HepG2 (cell line): ENCODE measurements at places on chromosomes 4 and X. TPM values are rescaled to one million over a fixed set of nuclear protein-coding genes. Genes with fewer than 3 reads are reported as not detected.

ATP11C gene
- 16.0 and 16.9 TPM in 2 replicates for total RNA-seq

GIMD1 gene
- total RNA-seq = not detected in 2 replicates

TRAM1L1 gene
- total RNA-seq = 0.36 and 0.44 TPM in 2 replicates

SLC10A7 gene
- 14.7 and 18.8 TPM in 2 replicates for total RNA-seq

ZNF711 gene
- total RNA-seq = 3.8 and 5.5 TPM in 2 replicates

CPLX1 gene
- 0.18 and 0.36 TPM in 2 replicates for total RNA-seq

GAGE1 gene
- not detected in 2 replicates for total RNA-seq

VSIG4 gene
- total RNA-seq = not detected in 2 replicates

CXorf65 gene
- total RNA-seq = not detected in 2 replicates

RAB33A gene
- not detected in 2 replicates for total RNA-seq

TENM3 gene
- 0.04 TPM in 1 of 2 replicates, not detected in the other for total RNA-seq

CT45A3 gene
- not detected in 2 replicates for total RNA-seq

MTNR1A gene
- total RNA-seq = not detected in 2 replicates

SULT1B1 gene
- total RNA-seq = 0.20 and 0.21 TPM in 2 replicates

IL2RG gene
- not detected in 2 replicates for total RNA-seq

POF1B gene
- not detected in 2 replicates for total RNA-seq

BEX4 gene
- total RNA-seq = not detected in 2 replicates

GRCh38 chr4:19614171-19614570 is 637.5 kb upstream of the SLIT2 start:
- no peak for DNase-seq

- DNase-seq = no peak
Measured at GRCh38 chr4:153252122-153252521, 47.9 kb downstream of the TRIM2 start.

DNA sequence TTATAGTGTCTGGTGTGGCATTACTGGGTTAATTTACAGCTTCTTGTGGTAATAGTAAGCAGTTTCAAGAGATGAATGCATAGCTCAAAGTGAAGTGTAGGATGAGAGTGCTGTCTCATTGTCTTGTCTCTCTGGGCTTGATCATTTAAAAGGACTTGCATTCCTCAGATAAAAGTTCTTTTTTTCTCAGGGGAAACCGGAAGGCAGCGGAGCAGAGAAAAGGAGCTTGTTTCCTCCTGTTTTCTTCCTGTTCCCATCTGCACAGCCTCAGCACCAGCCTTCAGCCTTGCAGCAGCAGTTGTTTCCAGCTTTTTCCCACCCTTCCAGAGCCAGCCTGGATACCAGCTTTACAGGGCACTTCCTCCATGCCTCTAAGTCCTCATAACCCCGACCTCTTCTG is 61.4 kb upstream of the LGI2 start:
- DNase-seq = no peak

DNA sequence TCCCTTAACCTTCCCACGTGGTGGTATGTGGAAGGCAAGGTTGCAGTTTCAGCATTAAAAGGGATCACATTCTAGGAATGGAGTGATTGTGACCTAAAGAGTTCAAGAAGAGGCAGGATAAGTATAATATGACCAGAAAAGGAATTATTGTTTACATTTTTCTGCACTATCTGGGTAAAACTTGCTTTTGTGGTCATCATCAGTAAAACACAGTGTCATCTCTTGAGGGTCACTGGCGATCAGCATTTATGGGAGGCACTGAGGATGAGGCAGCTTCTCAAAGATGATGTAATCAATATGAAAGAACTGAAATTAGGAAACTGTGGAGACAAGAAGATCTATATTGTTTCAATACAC is 88.7 kb downstream of the CFAP299 start:
- no peak for DNase-seq

GRCh38 chrX:19753368-19753767 is 134.0 kb downstream of the SH3KBP1 start:
- DNase-seq = no peak

DNA sequence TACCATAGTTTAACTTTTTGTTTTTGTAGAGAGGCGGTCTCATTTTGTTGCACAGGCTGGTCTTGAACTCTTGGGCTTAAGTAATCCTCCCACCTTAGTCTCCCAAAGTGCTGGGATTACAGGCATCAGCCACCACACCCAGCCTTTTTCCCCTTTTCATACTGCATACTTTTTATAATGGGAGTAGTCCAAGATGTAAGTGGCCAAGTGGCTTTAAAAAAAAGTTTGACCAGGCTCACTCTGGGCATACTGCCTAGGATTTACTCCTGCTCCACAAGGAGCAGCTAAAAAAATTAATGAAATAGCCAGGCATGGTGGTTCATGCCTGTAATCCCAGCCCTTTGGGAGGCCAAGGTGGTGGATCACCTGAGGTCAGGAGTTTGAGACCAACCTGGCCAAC is 6.0 kb downstream of the GRSF1 start:
- no peak for DNase-seq

GRCh38 chrX:73876911-73877310 is 313.9 kb downstream of the CHIC1 start:
- DNase-seq = no peak

DNA sequence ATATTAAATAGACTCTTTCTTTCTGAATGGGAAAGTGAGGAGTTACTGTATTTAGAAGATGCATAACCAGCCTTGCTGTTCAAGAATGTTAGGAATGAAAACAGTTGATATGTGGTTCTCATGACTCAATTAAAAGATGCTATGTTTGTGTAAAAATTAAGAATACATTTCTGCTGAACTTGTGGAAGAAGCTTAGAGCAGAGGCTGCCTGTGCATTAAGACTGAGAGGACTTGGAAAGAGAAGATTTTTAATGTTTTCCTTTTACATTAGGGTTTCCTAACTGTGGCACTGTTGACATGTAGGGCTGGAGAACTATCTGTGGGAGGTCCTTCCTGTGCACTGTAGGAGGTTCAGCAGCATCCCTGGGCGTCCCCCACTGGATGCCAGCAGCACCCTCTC is 137.7 kb downstream of the GPR143 start:
- DNase-seq = no peak

DNA sequence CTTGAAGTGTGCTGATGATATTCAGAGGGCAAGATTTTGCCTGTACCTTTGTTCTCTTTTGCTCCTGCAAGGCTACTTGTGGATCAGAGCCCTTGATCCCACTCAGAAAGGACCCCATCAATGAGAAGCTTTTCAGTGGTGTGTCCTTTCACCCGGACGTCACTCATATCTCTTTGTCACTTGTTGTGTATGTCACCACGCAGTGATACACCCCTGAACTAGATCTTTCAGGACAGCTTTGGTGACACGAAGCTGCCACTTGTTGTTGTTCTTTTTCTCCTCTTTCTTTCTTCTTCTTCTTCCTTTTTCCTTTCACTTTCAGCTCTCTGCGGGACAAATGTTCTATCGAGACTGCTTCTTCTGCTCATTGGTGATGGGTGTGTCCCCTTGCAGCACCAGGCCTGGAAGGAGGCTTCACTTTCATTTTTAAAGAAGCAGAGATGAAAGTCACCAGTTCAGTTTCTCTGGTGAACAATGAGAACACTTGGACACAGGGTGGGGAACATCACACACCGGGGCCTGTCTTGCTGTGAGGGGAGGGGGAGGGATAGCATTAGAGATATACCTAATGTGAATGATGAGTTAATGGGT is 83.6 kb downstream of the NBDY start:
- no peak for DNase-seq

- DNase-seq = no peak
Measured at GRCh38 chrX:20181598-20182329, 40.1 kb upstream of the EIF1AX start.

- no peak for DNase-seq
Measured at GRCh38 chr4:74415602-74416300, 29.2 kb upstream of the AREG start.

- DNase-seq = no peak
Measured at GRCh38 chr4:165118256-165118909, 5.7 kb upstream of the TMEM192 start.

DNA sequence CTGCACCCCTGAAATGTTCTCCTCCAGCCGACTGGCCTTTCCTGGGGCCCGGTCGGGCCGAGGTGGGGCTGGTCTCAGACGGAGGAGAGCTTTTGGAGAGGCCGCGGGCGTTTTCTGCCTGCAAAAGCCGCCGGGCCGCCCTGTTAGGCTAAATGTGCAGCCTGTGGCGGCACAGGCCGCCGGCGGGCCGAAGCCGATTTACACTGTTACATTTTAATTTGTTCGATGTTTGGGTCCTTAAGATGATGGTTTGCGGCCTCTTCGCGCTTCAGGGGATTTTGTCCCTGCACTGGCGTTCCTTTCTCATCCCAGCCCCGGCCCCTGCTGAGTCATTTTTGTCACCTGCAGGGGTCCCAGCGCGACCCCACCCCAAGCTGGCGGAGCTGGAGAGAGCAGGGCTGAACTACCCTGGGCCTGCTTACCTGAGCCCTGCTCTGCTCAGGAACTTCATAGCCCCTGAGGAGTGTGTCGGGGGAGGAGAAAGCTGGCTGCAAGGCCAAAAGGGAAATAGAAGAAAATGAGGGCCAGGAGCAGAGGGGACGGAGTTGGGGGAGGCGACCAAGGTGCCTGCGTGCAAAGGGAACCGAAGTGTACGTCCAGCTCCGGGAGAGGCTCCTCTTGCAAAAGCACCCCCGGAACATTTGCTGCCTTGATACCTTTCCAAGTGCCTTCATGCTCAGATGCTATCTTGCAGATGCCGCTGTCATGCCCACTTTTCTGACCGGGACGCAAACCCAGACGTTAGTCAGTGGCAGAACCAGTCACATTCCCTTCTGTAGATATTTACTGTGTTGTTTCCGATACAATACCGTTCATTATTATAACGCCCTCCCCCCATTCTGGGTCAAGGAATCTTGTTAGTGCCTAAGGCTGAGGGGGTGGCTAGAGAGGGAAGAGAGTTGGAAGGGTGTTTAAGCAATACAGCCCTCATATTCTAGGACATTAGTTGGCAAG is 977 bp upstream of the RBBP7 start:
- no peak for DNase-seq

GRCh38 chrX:56800801-56801200 is 71.8 kb downstream of the NBDY start:
- no peak for DNase-seq

DNA sequence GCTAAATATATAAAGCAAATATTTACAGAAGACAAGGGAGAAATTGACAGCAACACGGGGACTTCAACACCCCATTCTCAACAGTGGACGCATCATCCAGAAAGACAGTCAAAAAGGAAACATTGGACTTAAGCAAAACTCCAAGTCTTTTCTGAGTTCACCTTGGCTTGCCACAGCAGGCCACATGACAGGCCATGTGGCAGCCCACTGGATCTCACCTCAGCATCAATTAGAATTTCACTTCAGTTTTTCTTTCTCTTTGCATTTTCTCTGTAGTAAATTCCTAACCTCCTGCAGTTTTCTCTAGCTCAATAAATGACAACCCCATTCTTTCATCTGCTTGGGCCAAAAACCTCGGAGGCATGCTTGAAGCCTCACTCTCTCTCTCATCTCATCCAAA is 12.4 kb downstream of the SMIM9 start:
- DNase-seq = no peak

- no peak for DNase-seq
Measured at GRCh38 chrX:65976161-65976560, 63.7 kb downstream of the VSIG4 start.

GRCh38 chr4:174183259-174183658 is 100.2 kb downstream of the FBXO8 start:
- no peak for DNase-seq

GRCh38 chr4:123770884-123771283 is 374.3 kb downstream of the SPRY1 start:
- DNase-seq = no peak

DNA sequence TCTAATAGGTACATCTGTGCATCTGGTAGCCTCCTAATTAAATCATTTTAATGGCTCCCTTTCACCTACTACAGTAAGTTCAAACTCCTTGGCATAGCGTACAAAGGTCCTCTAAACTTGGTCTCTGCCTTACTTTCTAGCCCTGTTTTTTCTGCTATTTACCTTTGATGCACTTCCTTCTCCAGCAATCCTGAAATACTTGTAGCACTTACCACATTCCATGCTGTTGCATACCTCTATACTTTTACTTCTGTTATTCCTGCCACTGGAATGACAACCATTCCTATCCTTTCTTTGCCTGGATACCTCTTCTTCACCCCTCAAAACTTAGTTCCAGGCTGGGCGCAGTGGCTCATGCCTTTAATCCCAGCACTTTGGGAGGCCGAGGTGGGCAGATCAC is 56.6 kb upstream of the LHFPL1 start:
- no peak for DNase-seq

- no peak for DNase-seq
Measured at GRCh38 chr4:47010912-47011446, 17.6 kb upstream of the GABRA4 start.

GRCh38 chrX:37754516-37754915 is 25.3 kb upstream of the CYBB start:
- no peak for DNase-seq

DNA sequence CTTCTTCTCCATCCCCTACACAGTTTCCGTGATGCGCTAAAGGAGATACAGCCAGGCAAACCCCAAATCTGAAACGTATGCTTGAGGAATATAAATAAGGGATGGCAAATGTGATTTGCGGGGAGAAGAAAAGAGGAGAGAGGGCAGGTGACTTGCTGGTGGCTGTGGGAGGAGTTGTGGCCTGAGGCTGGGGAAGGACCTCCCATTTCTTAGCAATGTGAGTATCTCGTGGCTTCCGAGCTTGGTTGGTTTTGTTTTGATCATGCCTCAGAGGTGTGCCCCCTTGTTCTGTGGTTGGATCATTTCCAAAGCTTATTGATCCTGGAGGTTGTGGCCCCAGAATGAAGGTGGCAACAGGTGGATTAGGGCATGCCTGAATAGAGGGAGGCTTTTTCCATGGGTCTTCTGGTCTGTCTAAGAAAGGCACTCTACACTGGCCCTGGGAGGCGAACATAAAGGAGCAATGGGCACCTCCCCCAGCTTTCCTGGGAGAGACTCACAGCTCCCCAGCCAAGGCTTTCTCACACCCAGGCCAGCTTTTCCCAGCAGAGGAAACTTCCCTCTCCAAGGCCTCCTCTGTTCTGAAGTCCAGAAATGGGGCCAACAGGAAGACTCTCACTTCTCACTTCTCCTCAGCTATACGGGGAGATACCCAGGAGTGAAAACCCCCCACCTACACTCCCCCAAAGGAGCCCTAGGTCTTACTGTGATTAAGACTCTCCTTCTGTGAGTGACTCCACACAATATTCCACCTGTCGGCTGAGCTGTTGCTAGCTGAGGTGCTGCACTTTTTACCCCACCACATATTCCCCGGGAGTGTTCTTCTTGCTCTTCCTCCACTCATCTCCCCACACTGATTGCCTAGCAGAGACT is 40.0 kb downstream of the C4orf51 start:
- DNase-seq = no peak

DNA sequence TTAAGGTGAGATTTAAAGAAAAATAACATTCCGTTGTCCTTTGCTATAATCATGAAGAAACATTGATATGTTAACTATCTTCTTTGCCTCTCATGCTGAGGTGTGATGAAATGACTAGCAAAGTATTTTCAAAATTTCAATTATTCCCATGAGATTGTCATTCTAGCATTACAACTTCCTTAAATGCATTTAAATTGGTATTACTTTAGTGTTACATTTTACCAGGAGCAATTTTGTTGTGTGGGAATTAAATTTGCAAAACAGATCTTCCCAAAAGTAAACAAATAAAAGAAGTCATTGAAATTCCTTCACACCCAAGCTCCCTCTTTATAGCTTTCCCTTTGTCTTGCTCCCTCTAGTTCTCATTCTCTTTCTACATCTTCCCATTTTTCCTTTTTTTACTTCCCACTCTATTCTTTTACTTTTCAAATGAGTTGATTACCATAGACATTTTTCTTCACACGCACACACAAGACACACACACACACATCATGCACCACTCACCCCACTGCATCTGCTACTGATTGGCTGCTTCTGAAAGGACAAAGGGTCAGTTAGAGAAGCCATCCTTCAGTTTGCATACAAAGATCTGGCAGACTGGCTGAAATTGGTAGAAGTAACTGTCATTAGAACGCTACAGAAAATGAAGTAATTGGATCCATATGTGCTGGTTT is 10.0 kb upstream of the APELA start:
- DNase-seq = no peak

GRCh38 chrX:96692454-96692853 is 7.8 kb downstream of the DIAPH2 start:
- no peak for DNase-seq
